ENCODE measurements at places on chromosomes 4 and X.

DNA sequence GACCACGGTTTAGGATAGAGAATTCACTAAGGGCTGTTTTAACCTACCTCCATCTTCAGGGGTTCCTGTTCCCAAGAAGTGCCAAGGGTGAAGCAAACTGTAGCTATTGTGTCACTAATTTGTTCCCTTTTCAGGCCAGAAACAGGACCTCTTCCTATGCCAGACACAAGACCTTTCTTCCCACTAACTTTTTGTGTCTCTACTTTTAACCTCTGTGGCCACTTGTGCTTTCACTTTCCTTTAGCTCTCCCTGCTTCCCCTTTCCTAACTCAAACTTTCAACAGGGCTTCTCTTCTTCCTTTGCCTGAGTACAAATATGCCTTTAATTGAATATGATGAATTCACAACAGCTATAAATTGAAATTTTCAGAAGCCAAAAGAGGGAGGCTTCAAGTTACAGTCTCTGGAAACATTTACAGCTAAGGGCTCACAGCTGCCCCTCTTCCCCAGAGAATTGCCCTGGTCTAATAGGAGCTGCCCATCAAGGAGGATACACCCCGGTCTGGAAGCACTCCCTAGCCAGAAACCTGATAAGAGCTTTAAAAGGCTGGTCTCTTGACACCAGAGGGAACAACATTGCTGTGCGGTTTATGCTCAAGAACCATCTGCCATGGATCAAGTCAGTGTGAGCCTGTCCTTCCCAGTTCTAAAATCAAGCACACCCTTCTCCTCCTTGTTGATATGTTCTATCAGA, 61.7 kb upstream of the PLS3 start:
- peak; percentile 43 for DNase-seq

GRCh38 chr4:33107814-33108213, 2387.6 kb downstream of the PCDH7 start:
- DNase-seq, result no peak

GRCh38 chr4:93649828-93650227, 178.7 kb upstream of the ATOH1 start:
- no peak for DNase-seq

- no peak for DNase-seq
These were observed 921.8 kb upstream of the PCDH10 start for GRCh38 chr4:132227151-132227856.

- DNase-seq, result no peak
These were observed 172.5 kb downstream of the HNRNPD start for GRCh38 chr4:82201303-82201702.

GRCh38 chr4:54914781-54915180, 210.6 kb downstream of the KDR start:
- DNase-seq, result no peak
